CD4-positive, alpha-beta T cell treated with Interleukin-6 for 4 hours (primary cell): ENCODE measurements at places on chromosomes 7 and 10.

- no peak for DNase-seq
Observed at GRCh38 chr10:18582803-18583202, 68.6 kb downstream of the NSUN6 start.

GRCh38 chr10:89540420-89540949 lies 5.1 kb upstream of the SLC16A12 start:
- DNase-seq: no peak

- no peak for DNase-seq
Observed at GRCh38 chr10:106473129-106473685, 691.3 kb downstream of the SORCS1 start.

GRCh38 chr7:35908331-35909216 lies 107.7 kb downstream of the SEPTIN7 start:
- no peak for DNase-seq

DNA sequence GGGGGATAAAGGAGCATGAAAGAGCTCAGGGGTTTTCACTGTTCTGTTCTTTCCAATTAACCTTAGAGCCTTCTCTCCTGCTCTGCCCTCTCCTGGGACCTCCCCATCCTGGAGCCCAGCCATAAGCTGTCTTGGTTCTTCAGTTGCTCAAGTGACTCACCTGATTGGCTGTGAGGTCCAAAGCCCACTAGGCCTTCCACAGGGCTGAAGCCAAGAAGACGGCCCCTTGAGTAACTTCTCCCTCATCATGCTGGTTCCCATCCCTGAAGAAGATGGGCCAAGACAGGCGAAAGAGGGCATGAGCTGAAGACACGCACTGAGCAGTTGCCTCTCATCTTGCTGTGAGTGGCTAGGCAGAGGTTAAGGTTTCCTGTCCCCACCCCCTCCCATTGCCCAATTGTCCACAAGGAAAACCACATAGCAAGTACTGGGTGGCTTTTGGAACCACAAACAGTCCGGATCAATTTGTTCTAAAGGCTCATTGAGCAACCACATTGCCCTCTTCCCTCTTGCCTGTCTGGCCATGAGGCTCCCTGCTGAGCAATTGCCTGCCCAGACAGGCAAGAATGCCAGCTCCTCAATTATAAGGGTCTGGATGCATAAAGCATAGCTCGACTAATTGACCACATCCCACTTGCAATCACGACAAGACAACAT lies 43.9 kb upstream of the GPAM start:
- DNase-seq: no peak

DNA sequence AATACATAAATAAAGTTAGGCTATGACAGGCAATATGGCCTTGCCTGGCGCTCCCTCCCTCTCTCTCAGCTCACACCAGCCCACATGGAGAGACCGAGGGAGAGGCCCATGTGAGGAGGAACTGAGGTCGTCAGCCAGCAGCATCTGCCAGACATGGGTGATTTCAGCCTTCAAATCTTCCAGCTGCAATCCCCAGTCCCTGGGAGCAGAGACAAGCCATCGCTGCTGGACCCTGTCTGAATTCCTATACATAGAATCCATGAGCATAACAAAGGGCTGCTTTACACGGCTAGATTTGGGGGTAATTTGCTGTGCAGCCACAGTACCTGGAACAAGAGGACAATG lies 35.6 kb downstream of the ANKRD16 start:
- no peak for DNase-seq

GRCh38 chr7:2196381-2197378 lies 36.1 kb downstream of the MAD1L1 start:
- DNase-seq: no peak

DNA sequence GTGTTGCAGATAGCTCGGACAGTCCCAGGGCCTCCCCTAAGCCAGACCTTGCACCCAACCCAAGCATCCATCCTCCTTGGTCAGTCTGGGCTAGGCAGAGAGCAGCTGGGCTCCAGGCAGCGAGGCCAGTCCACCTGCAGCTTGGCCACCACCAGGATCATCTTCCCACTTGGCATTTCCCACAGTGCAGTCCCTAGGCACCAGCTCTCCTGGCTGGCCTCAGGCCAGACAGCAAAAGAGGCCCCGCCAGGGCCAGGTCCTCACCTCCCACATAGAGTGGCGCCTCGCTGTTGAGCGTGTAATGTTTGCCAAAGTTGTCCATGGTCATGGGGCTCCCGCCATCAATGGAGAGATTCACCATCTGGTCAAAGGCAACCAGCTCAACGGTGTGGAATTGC lies 171.7 kb downstream of the LCOR start:
- DNase-seq: no peak

GRCh38 chr10:55500931-55501559 lies 700.0 kb upstream of the PCDH15 start:
- DNase-seq: no peak

- no peak for DNase-seq
Observed at GRCh38 chr10:6987536-6987945, 407.5 kb upstream of the PRKCQ start.

DNA sequence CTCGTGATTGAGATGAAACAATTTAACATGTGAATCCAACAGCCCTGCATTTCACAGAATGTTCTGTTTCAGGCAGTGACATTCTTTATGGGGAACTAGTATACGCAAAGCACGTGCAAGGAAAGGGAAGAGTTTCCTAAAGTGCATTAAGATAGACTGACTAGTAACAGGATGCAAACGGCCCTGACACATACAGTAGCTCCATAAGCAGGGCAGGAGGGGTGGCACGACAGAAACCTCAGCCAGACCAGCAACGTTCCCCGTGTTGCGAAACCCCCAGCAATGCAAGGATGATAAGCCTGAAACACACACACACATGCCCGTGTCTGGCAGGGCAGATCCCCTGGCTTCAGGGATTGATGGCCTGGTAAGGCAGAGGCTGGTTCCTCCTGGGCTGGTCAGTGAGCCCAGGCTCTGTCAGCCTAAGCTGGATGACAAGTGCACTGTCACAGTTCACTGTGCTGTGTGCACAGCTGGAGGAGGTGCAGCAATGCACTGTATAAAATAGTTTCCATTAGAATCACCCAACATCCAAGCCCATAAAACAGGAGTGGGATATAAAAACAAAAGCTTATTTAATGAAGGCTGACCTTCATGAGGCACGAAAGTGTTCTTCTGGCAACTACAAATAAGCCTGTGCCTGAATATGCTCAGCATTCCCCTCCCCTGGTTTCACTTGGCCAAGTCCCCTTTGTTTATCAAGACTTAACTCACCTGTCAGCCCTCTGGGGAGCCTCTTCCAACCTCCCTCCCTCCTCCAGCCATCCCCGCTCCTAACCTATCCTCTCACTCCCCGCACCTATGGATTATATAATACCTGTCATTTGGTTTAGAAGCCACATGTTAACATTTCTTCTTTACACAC lies 88.8 kb downstream of the GSAP start:
- no peak for DNase-seq

GRCh38 chr7:107989618-107990373 lies 13.2 kb downstream of the LAMB1 start:
- DNase-seq: no peak

DNA sequence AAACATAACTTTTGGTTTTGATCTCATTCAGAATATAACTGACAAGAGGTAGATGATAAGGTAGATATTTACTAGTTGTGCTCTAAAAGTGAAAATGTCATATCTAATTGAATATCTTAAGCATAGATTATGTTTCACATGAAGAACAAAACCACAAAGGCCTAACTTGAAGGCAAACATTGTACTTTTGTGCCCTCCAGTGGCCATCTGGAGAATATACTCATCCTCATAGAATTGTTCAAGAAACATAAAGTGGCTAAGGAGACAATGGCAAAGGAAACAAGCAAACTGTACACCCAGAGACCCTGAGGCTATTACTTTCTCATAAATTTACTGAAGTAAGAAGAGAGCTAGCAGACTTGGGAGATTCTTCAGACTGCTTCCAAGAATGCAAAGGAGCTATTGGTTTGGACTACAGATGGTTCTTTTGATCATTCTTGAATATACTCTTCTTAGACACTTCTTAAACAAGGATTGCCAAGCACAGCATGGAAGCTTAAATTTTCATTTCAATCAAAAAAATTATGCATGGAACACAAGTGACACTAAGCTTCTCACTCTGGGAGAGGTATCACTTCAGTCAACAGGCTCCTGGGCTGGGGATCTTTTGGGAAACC lies 98.2 kb upstream of the DKK1 start:
- DNase-seq: peak; percentile 37

- no peak for DNase-seq
Observed at GRCh38 chr10:49133706-49134248, at the start of gene FAM170B. FAM170B (minus strand) TSS chr10:49134021; CDS start chr10:49133918, 103 bp downstream.

- DNase-seq: no peak
Observed at GRCh38 chr10:10247585-10247984, 770.1 kb upstream of the CELF2 start.
